ENCODE measurements at places on chromosomes 5 and 9. TPM values are rescaled to one million over a fixed set of nuclear protein-coding genes. Genes with fewer than 3 reads are reported as not detected.

DNA sequence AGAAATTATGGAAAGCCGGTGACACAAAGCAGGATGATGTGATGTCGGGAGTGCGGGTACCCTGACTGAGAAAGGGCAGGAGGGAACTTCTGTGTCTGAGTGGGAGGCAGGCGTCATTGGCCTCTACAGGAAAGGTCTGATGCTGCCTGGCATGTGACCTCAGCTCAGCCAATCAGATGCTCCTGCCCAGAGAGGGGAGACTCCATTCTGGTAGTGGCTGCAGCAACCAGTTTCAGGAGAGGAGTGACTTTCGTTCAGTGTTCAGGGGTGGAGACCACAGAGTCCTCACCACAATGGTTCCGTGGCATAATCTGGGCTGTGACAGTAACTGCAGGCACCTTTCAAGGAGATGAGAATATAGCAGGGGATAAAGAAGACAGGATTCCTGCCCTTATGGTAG, 6.7 kb upstream of the SFXN1 start:
- no peak for DNase-seq

DNA sequence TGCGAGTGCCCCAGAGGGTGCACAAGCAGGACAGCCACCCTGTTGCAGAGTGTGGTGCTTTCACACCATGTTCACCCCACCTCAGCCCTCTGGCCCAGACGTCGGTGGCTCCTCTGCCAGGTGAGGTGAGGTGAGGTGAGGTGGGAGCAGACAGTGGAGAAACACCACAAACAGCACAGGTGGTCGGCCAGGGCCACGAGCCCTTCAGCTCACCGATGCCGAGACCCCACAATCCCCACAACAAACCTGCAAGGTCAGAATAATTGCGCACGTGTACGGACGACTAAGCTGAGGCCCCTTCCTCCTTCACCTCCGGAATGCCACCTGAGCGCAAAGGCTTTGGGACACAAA, 10.5 kb downstream of the BRD3 start:
- no peak for DNase-seq

DNA sequence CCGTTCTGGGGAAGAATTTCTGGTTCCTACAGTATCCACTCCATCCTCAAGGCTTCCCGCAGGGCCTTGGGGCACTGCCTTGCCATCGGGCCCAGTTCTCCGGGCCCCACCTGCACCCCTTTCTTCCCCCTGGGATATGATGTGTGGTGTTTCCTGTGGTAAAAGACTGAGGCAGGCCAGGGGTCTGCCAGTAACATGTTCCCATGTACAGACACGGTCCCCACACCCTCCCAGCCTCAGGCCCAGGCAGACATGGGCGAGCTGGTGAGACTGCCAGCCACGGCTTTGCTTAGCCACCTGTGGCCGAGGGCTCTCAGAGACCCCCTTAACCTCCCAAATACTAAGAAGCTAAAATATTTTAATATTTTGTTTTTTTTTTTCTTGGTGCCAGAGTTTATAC, 46.0 kb downstream of the NDST1 start:
- no peak for DNase-seq

The PAPPA gene
- 2.0 TPM for total RNA-seq
